ENCODE measurements at places on chromosomes 1 and 21.
A peak's percentile ranks its signal among the peaks of the same experiment; 100 is the strongest.

GRCh38 chr1:175146529-175147213, 45.9 kb downstream of the KIAA0040 start:
- DNase-seq = peak; percentile 48

DNA sequence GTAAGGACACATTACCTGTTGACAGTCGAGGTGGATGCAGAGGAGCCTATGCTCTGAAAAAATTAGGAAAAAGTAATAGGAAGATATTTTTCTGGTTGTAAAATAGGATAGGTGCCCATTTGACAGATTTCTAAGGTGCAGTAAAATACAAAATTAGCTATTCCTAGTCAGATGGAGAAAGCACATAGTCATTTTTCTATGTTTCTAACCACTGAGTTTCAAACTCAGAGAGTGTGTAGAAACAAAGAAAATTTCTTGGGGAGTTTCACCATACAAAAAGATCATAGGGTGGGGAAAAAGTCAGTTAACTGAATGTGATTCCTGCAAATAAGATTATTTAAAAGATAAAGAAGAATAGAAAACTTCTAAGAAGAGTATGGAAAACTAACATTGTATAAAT, 666.9 kb downstream of the KCNT2 start:
- DNase-seq = no peak

- no peak for DNase-seq
These were observed 87.4 kb downstream of the ROR1 start for GRCh38 chr1:63861052-63861691.

GRCh38 chr1:26221094-26221493, 12.9 kb upstream of the CEP85 start:
- DNase-seq = peak; percentile 23

- DNase-seq = peak; percentile 21
These were observed 2.1 kb downstream of the TAF12 start for GRCh38 chr1:28640766-28641165.

- DNase-seq = no peak
These were observed at the start of gene KIAA0319L for GRCh38 chr1:35557118-35557610. TSS of gene KIAA0319L (minus strand) at chr1:35557403. CDS start at chr1:35554491, 2,912 bp downstream.

- no peak for DNase-seq
These were observed 81.8 kb upstream of the PLXNA2 start for GRCh38 chr1:208326033-208326432.

GRCh38 chr1:53574621-53575020, 115.4 kb downstream of the DMRTB1 start:
- no peak for DNase-seq

GRCh38 chr1:7470904-7471638, 300.0 kb upstream of the VAMP3 start:
- DNase-seq = peak; percentile 99

GRCh38 chr1:8228253-8228652, 89.7 kb upstream of the SLC45A1 start:
- no peak for DNase-seq

- DNase-seq = peak; percentile 90
These were observed 4.4 kb downstream of the DVL1 start for GRCh38 chr1:1344655-1345361.

Data from fibroblast of mammary gland (primary cell).